ENCODE measurements at places on chromosomes 6 and 20. TPM values are rescaled to one million over a fixed set of nuclear protein-coding genes. Genes with fewer than 3 reads are reported as not detected.

Gene SLC32A1
- not detected for total RNA-seq

Gene CRIP3
- 4.2 TPM for total RNA-seq

Gene CLVS2
- not detected for total RNA-seq

Gene SUN5
- total RNA-seq = not detected

Gene SNAP91
- total RNA-seq = not detected

Gene C6orf52
- 1.0 TPM for total RNA-seq

Gene KCNK17
- not detected for total RNA-seq

Gene CST7
- 29.8 TPM for total RNA-seq

Gene FLRT3
- total RNA-seq = not detected
